ENCODE measurements at places on chromosomes 1 and 21.

DNA sequence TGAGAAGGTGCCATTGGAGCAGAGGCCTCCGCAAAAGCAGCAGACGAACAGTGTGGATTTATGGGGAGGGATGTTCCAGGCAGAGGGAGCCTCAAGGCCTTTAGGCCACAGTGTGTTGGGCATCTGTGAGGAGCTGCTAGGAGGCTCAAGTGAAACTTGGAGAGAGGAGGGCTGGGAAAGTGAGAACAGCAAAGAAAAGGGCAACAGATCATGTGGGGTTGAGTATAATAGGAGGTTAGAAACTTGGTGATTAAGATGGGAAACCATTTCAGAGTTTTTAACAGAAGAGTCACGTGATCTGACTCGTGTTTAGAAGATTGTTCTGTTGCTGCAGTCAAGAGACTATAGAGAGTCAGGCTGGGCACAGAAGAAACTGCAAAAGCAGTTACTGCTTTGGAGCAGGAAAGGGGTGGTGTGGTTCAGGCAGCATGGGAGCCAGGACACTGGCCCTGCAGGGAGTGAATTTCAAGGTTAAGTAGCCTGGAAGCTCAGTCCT is 277.0 kb downstream of the DISC1 start:
- DNase-seq, result no peak

- DNase-seq, result no peak
Measured at GRCh38 chr1:200872446-200873115, at the start of gene GPR25. Gene GPR25 (plus strand): TSS chr1:200872981. CDS start chr1:200873038, 57 bp downstream.

DNA sequence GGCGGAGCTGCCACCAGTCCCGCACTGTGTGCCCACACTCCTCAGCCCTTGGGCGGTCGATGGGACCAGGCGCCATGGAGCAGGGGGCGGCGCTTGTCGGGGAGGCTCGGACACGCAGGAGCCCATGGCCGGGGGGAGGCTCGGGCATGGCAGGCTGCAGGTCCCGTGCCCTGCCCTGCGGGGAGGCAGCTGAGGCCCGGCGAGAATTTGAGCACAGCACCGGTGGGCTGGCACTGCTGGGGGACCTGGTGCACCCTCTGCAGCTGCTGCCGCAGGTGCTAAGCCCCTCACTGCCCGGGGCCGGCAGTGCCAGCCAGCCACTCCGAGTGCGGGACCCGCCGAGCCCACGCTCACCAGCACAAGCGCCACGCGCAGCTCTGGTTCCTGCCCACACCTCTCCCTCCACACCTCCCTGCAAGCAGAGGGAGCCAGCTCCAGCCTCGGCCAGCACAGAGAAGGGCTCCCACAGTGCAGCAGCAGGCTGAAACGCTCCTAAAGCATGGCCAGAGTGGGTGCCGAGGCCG is 267.7 kb downstream of the RYR2 start:
- DNase-seq, result no peak

- no peak for DNase-seq
Measured at GRCh38 chr1:202589190-202589930, 120.9 kb downstream of the SYT2 start.

- no peak for DNase-seq
Measured at GRCh38 chr21:15695241-15695640, 34.5 kb upstream of the USP25 start.

DNA sequence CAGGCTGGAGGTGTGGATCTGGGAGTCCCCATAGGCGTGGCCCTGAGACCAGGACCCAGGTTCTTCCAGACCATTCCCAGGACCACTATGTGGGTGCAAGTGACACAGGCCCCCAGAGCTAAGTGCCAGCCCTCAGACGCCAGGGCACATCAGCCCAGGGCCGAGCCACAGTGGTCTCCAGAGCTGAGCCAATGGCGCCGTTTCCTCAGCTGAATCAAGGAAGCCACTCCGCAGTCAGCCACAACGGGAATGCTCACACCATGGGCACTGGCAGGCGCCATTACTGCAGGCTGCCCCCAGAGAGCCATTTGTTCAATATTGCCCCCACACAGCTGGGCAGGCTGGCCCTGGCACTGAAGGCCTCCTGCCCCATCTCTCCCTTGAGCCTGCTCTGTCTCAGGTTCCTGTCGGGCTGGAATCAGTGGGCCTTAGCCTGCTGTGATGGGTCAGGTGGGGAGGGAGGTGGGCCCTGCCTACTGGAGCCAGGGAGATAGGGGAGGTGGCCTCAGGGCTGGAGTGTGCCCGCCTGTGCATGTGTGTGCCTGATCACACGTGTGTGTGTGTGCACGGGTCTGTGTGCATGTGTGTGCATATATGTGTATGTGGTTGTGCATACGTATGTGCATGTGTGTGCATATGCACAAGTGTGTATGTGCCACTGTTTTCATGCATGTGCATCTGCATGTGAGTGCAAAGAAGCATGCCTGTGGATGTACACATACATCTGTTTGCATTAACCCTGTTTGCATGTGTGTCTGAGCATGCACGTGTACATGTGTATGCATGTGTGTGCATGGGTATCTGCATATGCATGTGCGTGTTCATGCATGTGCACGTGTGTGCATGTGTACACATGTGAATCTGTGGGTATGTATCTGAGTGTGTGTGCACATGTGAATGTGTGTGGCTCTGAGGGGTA is 6.1 kb downstream of the GJC2 start:
- no peak for DNase-seq

DNA sequence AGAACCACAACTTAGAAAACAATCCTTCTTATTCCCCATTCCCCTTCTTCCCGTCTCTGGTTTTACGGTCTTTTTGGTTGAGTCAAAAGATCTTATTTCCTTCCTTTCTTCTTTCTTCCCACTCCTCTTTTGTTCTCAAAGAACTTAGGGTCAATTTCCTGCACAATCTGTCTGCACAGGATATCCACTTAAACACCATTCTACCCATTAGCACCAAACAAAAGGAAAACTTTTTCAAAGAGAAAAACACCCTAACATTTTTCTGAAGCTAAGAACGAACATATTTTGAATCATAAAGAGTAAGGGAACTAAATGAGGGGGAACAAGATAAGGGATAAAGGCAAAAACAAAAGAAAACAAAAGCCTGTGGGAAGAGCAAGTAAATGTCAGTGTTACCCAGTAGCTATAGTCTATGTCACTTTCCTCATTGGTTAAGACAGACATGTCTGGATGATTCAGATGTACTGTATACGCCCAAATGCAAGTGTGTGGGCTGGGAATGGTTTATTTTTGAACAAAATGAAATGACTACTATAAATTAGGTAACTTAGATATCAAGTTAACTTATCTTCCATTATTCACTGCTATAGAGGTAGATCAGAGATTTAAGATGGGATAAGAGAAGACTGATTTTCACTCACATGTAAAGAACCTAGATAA is 59.9 kb downstream of the TOR3A start:
- no peak for DNase-seq

- DNase-seq, result no peak
Measured at GRCh38 chr1:228144193-228144992, 4.3 kb downstream of the GUK1 start.
